ENCODE measurements at places on chromosomes 12 and 14.

DNA sequence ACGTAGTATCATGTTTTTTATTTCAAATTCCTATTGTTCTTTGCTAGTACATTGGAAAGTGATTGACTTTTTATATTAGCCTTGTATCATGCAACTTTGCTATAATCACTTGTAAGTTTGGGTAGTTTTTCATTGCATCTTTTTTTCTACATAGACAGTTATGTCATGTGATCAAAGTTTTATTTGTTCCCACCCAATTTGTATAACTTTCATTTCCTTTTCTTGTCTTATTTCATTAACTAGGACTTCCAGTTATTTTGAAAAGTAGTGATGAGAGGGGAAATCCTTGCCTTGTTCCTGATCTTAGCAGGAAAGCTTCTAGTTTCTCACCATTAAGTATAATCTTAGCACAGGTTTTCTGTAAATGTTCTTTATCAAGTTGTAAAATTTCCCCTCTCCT is 9.8 kb upstream of the KRT6A start:
- DNase-seq, result no peak

GRCh38 chr14:91290986-91291385 is 46.5 kb upstream of the GPR68 start:
- DNase-seq, result no peak

GRCh38 chr12:6069437-6070093 is 54.9 kb downstream of the VWF start:
- no peak for DNase-seq

- DNase-seq, result no peak
Observed at GRCh38 chr14:78240567-78240966, 70.4 kb downstream of the NRXN3 start.

GRCh38 chr12:32083489-32083888 is 23.2 kb upstream of the BICD1 start:
- no peak for DNase-seq

DNA sequence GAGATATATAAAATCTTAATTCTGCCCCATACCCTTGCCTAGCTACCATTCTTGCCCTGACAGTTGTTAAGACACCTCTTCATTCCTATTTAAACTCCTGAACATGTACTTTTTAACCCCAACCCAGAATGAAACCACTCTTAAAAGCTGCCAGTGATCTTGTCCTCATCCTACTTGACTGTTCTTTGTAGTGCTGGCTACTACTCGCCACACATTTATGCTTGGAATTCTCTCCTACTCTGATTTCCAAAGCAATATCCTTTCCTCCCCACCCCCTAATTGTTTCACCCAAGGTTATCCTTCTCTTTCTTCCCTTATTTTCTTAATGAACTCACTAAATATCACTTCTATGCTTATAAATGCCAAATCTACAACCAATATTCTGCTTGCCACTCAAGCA is 4.1 kb downstream of the NFYB start:
- DNase-seq, result no peak

- no peak for DNase-seq
Observed at GRCh38 chr12:26130728-26131127, 5.9 kb upstream of the BHLHE41 start.

GRCh38 chr14:101137234-101137633 is 233.7 kb upstream of the RTL1 start:
- no peak for DNase-seq

- no peak for DNase-seq
Observed at GRCh38 chr12:58564721-58565120, 355.6 kb downstream of the LRIG3 start.

GRCh38 chr12:116273813-116274550 is 3.5 kb downstream of the MED13L start:
- no peak for DNase-seq

DNA sequence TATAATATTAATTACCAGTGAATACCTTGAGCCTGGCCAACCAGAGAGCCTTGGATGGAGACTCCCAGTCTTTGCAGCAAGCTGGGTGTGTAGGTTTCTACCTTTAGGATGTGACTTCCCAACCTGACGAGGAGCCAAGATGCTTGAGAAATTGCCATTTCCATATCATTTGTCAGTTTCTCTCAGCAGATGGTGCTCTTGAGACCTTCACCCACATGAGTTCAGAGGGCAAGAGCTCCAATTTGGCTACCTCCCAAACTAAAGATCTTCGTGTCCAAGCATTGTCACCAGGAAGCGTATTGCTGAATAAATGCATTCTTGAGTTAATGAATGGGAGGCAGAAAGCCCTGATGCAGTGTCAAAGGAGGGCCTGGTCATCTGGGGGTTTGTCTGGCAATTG is 106.4 kb upstream of the TBX5 start:
- no peak for DNase-seq

DNA sequence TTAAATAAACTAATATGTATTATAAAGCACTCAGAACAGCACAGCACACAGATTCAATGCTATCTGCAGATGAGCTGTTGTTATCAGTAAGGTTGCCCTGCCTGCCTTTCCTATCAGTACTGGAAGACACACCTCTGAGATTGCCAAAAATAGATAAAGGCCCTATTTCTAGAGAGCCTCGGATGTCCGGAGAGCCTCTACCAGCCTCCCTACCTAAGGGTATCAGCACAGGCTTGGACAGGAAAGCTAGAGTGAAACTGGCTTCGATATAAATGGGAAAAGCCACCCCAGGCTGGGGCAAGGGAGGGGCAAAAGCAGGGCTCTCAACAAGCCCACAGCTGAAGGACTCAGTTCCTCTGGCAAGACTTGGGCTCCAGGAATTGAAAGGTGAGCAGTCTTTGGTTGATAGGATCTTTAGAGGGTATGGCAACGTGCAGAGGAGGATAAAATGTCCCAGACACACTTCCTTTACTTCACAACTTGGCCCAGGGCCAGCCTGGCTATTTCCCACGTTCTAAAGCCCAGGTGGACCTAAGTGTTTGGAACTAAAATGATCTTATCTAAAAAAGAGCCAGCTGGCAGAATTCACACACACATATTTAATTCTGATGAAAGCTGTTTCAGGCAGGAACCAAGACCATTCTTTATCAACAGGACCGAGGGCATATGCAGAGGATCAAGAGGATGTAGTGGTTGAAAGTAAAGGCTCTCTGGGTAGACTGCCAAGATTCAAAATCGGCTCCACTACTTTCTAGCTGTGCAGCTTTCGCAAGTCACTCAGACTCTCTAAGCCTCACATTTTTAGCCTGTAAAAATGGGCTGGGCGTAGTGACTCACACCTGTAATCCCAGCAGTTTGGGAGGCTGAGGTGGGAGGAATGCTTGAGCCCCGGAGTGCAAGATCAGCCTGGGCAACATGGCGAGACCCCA is 37.8 kb upstream of the ITPR2 start:
- DNase-seq, result no peak

DNA sequence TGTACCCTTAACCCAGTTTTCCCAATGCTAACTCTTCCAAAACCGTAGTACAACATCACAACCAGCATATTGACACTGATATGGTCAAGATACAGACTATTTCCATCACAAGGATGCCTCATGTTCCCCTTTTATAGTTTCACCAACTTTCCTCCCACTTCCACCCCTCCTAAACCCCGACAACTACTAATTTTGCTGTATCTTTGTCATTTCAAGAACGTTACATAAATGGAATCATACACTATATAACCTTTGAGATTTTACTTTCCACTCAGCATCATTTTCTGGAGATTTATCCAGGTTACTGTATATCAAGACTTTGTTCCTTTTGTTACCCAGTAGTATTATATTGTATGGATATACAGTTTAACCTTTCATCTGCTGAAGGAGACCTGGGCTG is 88.9 kb downstream of the MED13L start:
- no peak for DNase-seq

GRCh38 chr14:60773558-60773957 is 39.0 kb downstream of the MNAT1 start:
- no peak for DNase-seq
